Stimulated activated CD4-positive, alpha-beta T cell treated with anti-CD3 and anti-CD28 coated beads, Interleukin-15, amount 100 ng/mL, for 1 hour (primary cell): ENCODE measurements at places on chromosomes 5 and 9.

GRCh38 chr9:96491079-96491879 is 41.3 kb downstream of the HABP4 start:
- DNase-seq, result no peak

DNA sequence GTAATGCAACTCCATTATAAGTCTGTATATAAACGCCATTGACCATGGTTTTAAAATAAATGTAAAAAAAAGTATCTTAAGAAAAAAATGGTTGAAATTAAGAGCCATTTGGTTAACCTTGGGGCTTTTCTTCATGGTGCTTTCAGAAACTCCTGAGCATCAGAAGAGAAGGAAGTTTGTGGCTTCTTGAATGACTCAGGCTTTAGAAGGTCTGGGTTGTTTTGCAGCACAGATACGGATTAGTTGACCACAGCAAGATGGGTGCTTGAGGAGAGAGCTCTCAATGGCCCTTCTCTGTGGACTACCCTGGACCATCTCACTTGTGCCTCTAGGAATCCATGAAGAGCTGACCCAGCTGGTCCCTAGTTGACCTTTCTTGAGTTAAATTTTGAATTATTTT is 189.5 kb downstream of the TMEM38B start:
- no peak for DNase-seq

GRCh38 chr5:173454736-173455598 is 126.8 kb upstream of the STC2 start:
- DNase-seq, result no peak

- no peak for DNase-seq
Observed at GRCh38 chr5:159104051-159104651, 4.4 kb upstream of the EBF1 start.

DNA sequence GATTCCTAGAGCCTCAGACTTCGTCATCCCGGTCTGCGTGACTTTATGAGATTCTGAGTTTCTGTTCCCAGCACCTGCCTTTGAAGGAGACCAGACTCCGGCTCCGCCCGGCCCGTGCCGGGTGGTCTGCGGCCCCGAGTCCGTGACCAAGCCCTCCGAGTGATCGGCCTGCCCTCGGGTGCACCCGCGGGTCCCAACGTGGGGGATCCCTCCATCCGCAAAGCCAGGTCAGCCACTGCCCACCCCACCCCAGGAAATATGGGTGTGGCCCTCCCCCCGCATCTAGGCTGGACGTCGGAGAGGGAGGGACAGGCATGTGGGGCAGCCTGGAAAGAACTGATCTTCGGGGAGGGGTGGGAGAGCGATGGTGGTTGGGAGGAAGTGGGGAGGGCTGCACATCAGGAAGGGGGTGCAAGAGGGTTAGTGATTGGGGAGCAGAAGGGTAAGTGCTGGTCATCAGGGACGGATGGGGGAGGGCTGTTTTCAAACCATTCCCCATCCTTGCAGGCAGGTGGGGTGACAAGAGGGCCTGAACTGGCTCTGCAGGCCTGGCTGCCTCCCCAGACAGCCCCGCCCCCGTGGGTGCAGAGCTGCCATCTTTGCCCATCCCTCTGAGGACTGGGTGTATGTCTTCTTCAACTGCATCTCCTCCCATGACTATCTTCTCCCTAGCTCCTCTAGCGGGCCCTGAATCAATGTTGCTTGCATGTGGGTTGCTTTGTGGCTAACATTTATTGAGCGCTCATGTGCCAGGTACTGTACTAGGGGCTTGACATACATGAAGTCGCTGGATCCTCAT is 747 bp downstream of the LRSAM1 start:
- DNase-seq, result no peak

DNA sequence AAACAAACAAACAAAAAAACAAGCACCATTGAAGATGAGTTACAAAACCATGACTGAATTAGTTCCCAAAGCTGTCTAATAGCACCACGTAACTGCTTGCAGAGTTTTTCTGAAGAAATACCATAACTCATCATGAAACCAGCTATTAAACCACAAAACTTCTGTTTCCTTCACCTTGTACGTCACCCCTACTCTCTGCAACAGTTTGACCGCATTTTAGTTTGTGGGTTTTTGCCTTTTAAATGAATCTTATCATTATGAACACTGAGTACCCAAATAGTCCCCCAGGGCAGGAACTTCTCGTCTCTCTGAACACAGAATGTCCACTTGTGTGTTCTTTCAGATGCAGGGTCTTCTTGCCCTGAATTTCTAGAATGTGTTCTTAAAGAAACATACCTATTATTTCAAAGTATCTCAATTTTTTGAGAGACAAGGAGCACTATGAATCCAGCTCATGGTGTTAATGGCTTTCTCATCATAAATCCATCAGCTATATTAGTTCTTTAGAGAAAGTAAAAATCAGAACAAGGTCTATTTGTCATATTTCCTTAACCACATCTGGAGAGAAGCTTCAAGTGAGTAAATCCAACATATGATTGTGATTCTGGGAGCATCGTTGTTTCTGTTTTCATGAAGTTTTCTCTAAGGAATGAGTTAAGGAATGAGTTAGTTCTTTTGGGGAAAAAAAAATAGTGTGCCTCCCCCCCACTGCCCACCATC is 210.6 kb downstream of the AUH start:
- no peak for DNase-seq

- no peak for DNase-seq
Observed at GRCh38 chr9:133429641-133430161, 7.5 kb downstream of the ADAMTS13 start.

- DNase-seq, result no peak
Observed at GRCh38 chr9:133369933-133370332, 5.9 kb downstream of the SURF4 start.

- no peak for DNase-seq
Observed at GRCh38 chr5:14379739-14380497, 201.7 kb upstream of the OTULINL start.
